ENCODE measurements at places on chromosomes 11 and 22.
A peak's percentile ranks its signal among the peaks of the same experiment; 100 is the strongest.

GRCh38 chr11:66840317-66841091 lies 2.7 kb upstream of the RCE1 start:
- DNase-seq: no peak

- no peak for DNase-seq
These were observed 2.7 kb upstream of the GNB1L start for GRCh38 chr22:19857382-19857781.

DNA sequence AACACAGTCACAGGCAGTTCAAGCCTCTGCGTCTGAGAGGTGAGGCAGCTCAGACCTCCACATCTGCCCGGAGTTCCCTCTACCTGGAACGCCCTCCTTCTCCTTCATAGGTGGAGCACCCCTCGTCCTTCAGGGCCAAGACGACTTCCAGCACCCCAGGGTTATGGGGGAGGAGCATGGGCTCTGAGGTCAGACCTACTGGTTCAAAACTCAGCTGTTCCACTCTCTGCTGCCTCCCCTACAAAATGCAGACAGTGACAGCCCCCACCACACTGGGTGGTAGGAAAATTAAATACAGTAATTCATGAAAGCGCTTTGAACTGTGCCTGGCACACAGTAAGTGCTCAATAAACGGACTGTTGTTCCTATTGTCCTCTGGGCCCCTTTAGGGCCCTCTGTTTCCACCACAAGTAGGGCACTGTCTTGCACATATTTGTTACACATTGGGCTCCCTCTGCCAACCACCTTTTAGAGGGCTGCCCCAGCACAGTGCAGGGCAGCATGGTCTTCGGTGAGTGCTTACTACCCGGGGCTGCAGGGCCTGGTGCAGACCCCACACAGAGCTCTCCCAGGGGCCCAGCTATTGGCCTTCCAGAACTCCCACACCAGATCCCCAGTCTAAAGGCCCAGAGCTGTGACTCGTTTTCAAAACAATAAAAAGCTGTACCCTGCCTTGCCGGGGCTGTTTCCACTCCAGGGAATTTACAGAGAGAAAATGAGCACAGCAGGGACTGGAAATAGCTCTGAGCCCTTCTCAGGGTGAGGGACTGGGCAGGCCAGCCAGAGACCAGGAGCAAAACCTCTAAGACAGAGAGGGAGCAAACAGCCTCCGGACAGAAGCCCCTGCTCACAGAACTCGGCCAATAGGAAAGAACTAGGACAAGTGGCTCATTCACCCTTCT lies 2.5 kb downstream of the TMEM184B start:
- DNase-seq: no peak

GRCh38 chr11:128575961-128576350 lies 11.4 kb downstream of the ETS1 start:
- DNase-seq: no peak

- no peak for DNase-seq
These were observed 335.3 kb downstream of the MN1 start for GRCh38 chr22:27466229-27466628.

- DNase-seq: no peak
These were observed 80.3 kb downstream of the ME3 start for GRCh38 chr11:86592047-86592591.

DNA sequence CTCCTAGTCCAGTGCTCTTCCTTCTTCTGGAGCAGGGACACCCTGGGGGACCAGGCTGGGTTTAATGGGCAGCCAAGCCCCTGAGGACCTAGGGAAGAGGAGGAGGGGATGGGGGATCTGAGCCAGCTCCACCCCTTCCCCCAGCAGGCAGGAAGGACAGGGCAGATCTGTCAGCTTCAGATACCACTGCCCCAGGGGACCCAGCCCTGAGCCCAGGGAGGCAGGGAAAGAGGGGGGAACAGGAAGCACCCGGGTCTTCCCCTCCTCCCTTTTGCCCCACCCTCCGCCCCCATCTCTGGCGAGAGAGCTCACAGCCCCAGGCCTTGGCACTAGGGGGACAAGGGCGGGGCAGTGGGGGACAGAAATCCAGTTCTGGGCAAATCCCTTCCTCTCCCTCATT lies 11.7 kb upstream of the SOX10 start:
- no peak for DNase-seq

- DNase-seq: no peak
These were observed 562.8 kb upstream of the CCDC179 start for GRCh38 chr11:23423104-23423503.

DNA sequence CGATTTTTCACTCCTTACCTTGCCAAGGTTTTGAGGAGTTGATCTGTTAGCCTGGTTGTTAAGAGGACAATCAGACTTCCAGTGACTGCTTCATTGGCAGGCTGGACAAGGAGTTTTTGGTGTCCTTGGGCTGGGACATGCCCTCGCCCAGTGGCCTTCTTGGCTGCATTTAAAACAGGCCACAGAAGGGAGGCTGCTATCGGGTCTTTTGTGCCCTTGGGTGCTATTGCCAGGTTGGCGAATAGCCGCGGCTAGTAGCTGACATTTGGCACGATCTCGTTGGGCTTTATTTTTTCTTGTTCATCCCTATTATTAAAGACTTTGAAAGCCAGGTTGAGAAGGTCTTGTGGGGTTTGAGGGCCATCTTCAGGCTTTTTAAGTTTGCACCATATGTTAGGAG lies 99.4 kb downstream of the ELP4 start:
- no peak for DNase-seq

GRCh38 chr11:63915961-63916836 lies 765 bp downstream of the RCOR2 start:
- peak; percentile 71 for DNase-seq

DNA sequence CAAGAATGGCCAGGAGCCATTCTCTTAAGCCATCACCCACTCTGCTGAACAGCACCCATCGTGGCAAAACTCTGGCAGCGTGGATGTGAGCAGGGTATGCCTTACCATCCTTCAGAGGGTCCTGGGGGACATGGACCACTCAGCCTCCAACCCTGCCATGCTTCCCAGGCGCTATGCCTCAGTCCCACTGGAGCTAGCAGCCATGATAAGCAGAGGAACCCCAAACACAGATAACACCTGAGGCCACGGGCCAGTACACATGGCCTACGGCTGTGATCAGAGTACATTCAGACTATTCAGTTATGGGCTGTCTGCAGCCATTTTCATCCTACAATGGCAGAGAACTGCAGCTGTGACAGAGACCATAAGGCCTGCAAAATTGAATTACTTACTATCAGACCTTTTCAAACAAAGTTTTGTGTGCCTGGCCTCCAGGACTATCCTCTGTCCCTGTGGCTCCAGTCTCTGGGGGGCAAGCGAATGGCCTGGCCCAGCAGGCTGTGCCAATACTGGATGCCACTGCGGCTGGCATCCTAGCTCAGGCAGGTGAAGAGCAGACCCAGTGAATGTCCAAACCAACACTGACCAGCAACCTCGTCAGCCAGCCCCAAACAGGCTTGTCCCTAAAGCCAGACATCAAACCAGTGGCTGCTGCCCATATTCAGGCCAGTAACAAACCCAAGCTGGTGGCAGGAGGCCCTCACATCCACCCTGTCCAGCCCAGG lies 6.9 kb downstream of the ARVCF start:
- DNase-seq: no peak

GRCh38 chr22:23514322-23515038 lies 65.6 kb downstream of the IGLL1 start:
- DNase-seq: no peak

DNA sequence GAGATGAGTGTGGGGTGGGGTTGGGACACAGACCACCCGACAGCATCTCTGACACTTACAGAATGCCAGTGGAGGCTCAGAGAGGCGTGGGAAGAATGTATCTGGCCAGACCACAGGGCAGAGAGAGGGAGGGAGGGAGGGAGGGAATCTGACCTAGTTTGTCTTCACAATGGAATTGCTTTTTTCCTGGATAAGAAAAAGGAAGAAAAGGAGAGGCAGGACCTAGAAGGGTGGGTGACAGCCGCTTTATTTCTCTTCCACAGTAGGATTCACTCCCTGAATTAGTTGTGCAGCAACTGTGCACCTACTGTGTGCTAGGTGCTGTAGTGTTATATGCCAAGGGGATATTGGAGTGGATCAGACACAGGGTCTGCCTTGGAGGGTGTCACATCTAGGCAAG lies 3.7 kb downstream of the KCNK4 start:
- DNase-seq: no peak

DNA sequence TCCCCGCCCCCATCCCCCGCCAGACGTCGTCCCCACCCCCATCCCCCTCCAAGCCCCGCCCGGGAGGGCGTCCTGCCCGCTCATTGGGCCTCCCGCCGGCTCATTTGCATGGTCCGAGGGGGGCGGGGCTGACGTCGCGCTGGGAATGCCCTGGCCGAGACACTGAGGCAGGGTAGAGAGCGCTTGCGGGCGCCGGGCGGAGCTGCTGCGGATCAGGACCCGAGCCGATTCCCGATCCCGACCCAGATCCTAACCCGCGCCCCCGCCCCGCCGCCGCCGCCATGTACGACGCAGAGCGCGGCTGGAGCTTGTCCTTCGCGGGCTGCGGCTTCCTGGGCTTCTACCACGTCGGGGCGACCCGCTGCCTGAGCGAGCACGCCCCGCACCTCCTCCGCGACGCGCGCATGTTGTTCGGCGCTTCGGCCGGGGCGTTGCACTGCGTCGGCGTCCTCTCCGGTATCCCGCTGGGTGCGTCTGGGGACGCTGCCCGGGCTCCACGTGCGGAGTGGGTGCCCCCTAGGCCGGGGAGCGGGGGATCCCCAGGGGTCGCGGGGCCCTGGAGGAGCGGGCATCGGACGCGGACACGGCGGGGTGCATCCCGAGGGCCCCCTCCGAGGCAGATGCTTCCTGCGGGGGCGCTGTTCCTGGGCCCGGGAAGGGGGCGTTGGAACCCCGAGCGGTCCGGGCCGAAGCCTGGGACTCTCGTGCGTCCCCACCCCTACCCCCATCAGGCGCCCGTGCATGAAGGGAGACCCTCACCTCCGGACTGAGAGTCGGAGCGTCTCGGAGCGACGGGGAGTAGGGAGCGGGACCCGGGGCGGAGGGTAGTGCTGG lies at the start of gene PNPLA3:
Gene PNPLA3 (plus strand): TSS at position 175 of the 834 bp plus-strand sequence. CDS start 107 bp downstream, at position 282.
- peak; percentile 91 for DNase-seq

- no peak for DNase-seq
These were observed 396 bp upstream of the CFAP300 start for GRCh38 chr11:102046841-102047240.

DNA sequence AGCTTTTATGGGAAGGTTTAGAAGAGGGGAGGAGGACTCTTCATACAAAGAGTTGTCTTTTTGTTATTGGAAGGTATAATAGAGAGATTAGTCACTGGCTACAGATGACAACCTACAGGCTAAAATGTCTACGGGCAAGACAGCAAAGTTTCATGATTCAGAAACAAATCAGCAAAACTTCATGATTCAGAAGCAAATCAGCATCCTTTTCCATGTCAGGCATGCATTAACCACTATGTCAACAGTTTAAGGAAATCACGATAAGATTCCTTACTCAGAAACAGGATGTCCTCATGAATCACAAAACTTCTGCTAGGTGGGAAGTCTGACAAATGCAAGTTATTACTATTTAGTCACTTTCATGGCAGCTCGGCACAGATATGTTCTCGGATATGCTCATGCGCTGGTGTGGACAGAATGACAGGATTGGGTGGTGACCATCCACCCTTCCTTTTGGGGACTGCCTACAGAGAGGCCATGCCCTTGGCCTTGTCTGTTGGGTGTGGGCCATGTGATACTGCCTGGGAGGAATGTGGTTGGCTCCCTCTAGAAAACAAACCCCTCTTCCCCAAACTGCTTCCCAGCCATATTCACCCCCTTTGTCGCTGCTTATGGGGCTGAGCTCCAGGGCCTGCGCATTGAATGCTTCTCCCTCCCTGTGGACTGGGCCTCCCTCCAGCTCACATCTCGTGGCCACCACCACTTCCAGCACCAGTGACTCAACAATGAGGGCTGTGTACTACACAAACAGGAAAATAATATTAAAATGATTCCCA lies 10.1 kb downstream of the C11orf91 start:
- DNase-seq: no peak

- DNase-seq: peak; percentile 72
These were observed at the start of gene WNT11 for GRCh38 chr11:76206327-76207081. Gene WNT11 (minus strand): TSS chr11:76206502. CDS start chr11:76206407, 95 bp downstream.

- DNase-seq: no peak
These were observed 360.6 kb downstream of the BRD1 start for GRCh38 chr22:49466878-49467595.

DNA sequence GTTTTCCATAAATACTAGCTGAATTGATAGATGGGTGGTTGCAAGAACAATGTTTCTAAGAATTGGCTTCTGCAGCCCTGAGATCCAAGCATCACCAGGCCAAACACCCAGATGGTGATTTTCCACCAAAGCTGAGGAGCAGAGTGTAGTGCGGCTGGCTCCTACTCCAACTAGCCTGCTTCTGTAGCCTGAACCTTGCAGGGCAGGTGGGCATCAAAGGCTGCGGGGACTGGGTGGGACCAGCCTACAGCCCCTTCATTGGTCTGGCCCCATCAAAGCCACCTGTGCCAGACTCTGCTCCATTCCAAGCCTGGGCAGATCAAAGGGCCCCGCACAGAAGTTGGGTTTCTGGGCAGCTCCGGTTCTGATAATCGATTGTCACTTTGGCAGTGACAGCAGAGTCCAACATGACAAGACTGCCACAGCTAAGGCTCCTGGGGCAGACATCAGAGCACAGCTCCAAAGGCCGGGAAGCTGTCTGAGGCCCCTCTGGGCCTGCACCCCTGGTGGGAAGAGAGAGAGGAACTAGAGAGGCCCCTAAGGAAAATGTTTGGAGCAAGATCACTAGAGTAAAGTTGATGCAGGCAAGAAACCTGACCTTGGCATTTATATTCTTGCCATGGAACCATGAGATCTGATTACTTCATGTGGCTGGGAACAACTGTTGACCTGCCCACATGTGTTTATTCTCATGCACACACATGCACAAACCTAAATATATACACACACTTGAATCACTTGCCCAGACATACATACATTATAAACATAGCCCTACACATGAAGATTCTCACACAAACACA lies 582.9 kb downstream of the INSC start:
- DNase-seq: no peak

- no peak for DNase-seq
These were observed 250.7 kb downstream of the LUZP2 start for GRCh38 chr11:24747275-24748251.

DNA sequence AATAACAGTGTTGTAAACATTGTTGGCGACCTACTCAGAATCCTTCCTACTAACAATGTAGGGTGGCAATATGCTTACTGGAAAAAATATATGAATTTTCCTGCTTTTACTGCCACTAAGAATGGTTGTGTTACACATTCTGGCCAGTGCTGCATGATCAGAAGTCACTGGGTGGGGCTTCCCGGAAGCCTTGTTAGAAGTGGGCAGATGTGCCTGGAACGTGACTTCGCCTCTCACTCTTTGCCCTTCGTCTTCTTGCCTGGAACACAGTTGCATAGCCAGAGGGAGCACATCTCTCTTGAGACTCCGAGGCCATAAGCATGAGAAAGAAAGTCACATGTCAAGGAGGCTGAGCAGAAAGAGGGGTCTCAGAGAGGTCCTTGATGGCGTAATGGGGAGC lies 48.6 kb downstream of the NXPE1 start:
- DNase-seq: no peak
